ENCODE measurements at places on chromosomes 11 and 22.
A peak's percentile ranks its signal among the peaks of the same experiment; 100 is the strongest.

GRCh38 chr11:83054904-83055380 lies 16.8 kb downstream of the RAB30 start:
- no peak for DNase-seq

DNA sequence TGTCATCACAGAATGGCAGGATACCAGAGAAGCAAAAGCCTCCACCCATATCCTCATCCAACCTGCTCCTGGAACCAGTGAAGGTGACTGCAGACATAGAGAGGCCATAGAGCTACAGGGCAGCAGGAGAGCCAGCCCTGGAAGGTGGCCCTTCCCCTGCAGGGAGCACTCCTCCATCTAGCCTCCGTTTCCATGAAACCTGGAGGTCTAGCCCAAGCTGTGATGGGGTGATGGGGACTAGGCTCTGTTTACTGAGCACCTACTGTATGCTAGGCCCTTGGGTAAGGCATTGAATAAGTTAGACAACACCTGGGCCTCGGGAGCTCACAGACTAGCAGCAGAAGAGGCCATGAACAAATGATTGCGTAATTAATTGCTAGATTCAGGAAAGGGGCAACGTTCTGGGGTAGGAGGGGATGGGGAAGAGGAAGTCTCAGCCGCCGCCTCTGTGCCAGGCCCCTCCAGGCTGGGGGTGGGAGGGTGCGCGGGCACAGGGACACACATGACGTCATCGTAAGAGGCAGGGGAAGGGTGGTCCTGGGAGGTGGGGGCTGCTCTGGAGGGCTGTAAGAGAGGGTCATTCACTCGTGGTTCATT lies 784 bp upstream of the SYNGR1 start:
- no peak for DNase-seq

GRCh38 chr11:60831143-60831500 lies 10.8 kb upstream of the CCDC86 start:
- peak; percentile 69 for DNase-seq

DNA sequence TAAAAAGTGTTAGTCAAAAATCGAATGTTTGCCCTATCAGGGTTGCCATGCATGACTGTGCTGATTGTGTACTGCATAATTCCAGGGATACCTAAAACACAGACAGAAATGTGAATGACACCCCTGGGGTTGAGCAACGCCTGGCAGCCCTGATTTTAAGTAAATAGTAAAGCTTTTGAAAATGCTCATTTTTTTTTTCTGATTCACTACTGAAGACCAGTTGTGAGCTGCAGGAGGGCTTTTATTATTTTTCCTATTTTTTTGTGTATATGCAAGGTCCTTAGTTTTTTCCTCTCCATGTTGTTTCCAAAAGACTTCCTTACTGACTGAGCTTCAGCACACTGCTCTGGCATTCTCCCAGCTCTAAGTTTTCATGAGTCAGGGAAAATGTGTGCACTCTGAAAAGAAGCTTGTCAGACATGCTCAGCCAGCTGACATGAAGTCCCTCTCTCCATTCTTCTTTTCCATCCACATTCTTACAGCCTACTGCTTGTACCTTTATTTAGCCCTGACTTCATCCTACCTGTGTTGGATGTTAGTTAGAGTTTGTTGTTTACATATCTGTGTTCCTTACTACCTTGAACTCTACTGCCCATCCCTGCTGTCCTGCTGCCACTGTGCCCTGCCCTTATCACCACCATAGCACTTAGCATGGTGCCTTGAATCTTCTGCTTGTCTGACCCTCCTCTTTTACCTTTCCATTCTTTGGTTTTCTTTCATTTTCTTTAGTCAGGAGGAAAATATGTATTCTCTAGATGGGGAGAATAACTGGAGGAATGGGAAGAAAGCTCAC lies 79.5 kb downstream of the HORMAD2 start:
- DNase-seq = no peak

DNA sequence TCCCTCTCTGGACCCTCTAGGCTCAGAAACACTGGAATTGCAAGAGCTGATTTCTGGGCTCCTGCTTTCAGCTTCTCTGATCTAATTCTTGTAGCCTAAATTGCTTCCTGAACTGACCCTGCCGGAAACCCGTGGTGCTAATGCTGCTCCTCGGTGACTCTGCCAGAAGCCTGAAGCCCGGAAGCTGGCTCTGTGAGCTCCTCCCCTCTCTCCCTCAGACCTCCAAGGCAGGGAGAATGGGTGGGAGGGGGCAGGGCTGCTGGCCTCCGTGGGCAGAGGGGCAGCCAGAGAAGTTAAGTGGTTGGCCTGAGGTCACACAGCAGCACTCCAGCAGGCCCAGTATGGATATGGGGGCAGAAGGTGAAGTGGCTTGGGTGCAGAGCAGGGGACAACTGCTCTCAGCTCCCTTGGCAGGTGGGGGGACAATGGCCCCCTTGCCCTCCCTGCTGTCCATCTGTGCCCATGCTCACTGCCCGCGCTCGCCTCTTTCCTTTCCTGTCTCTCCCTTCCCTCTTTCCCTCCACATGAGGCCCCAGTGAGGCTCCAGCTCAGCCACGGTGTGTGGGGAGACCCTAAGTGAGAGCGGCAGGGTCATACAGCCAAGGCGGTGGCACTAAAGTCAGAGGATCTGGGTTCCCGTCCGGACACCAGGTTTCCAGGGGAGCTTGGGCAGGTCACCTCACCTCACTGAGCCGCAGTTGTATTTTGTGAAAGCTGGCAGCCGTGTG lies 16.2 kb downstream of the CAPN5 start:
- no peak for DNase-seq

DNA sequence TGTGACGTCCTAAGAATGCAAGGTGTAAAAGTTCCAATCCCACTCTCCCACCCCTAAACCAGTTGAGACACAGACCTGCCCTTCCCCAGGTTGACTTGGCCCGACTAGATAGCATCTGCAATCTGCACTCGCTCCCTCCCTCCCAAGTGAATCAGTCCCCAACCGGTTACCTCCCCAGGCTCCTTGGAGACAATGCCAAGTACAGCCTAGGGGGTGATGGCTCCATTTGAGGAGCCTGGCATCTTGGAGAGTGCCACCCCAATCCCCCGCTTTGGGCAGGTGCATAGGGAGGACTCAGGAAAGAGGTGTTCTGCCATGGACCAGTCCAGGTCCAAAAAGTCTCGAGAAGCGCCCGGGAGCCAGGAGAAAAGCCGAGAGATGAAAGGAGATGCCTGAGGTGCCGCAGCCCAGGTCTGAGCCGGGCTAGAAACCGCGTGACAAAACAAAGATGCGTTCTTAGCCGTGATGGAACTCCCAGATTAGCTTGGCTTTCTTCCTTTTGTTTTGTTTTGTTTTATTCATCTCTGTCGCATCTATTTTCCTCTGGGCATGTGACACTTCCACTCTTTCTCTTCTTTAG lies 18.7 kb upstream of the SNX32 start:
- DNase-seq = no peak

All from stimulated activated CD4-positive, alpha-beta T cell treated with anti-CD3 and anti-CD28 coated beads, TNF-alpha, amount 100 ng/mL, for 4 hours (primary cell).